ENCODE measurements at places on chromosomes 5 and 9.

GRCh38 chr9:13033959-13034693 is 245.4 kb downstream of the MPDZ start:
- DNase-seq = peak; percentile 65

GRCh38 chr5:56715986-56716385 is 99.4 kb upstream of the MAP3K1 start:
- no peak for DNase-seq

- no peak for DNase-seq
Observed at GRCh38 chr5:10666531-10667299, 94.3 kb downstream of the DAP start.

DNA sequence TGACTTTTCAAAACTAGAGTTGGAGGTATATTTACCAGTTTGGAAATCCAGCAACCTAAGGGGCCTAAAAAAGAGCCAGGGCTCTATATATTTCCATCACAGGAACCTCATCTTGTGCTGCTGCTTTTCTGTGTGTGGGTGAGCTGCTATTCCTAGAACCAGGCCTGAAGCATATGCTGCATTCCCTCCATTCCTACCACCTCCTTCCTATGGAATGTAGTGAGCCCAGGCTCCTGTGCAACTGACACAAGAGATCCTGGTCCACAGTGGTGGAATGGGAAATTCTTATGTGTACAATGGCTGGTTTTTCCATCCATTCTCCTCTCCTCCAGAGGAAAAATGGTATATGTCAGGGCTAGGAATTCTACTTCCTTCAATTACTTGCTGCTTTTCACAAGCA is 39.1 kb downstream of the SPEF2 start:
- DNase-seq = no peak

GRCh38 chr5:132526974-132527564 is 16.3 kb downstream of the IL5 start:
- peak; percentile 6 for DNase-seq

DNA sequence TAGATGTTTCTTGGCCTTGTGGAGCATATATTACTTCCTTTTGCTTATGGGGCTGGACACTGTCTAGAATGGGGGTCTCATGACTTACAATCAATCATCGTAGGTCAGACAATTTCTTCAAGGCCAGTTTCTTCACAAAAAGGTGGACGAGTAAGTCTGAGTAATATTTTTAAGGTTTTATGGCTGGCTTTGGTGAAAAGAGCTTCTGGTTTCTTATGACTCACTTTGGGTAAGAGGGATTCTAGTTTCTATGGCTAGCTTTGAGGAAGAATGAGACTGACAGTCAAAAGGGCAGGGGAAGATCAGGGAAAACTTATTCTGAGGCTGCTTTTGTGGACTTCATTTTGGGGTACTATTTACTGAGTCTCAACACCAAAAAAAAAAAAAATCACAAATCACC is 2067.2 kb upstream of the C9orf72 start:
- no peak for DNase-seq

DNA sequence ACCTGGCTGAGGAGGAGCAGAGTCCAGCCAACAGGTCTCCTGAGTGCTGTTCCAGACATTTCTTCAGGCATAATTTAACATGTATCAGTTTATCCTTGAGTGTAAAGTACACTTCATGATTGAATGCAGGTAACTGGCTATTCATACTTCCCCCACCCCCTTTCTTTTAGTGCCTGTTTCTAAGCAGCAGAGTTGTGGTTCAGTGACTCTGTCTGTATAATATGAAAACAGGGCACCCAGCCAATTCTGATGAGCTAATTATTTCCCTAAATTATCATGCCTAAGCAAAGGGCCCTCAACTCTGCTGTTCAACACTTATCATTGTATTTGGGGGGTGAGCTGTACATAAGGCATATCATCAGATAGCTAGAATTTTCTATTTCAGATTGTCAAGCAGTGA is 51.9 kb upstream of the ZSWIM6 start:
- DNase-seq = peak; percentile 86

GRCh38 chr5:158050421-158050820 is 191.5 kb upstream of the CLINT1 start:
- no peak for DNase-seq

GRCh38 chr5:116487045-116487444 is 87.6 kb downstream of the SEMA6A start:
- DNase-seq = no peak

GRCh38 chr5:170211575-170212334 is 21.0 kb upstream of the C5orf58 start:
- no peak for DNase-seq

- DNase-seq = peak; percentile 28
Observed at GRCh38 chr9:116278326-116278725, 124.7 kb downstream of the PAPPA start.

DNA sequence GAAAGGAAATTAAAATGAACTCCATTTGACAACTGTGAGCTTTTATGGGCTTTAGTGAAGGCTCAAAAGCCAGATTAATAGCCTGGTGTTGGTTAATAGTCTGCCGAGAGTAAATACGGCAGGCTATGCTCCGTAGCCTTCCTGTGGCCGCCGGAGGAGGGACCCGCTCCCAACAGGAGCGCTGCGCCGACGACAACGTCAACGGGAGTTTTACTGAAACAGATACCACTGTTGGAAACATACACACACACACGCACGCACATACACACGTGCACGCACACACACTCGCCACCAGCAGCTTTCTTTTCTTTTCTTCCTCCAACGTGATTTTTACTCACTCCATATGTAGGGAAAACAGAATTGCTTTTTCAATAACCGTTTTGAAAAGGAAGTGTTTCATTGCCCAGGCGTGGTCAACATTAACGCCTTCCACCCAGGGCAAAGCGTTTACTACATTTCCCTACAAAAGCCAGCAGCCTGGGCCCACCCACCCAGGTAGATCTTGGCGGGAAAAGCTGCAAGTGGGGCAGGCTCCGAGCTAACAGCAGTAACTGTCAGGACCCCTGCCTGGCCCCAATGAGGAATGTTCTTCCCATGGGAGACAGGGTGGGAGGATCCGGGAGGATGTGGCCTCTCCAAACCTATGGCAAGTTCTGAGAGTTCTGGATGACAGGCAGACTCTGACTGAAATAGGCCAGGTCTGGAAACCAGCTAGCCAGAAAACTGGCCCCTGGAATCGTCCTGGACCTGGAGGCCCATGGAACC is 72.3 kb downstream of the PAX5 start:
- no peak for DNase-seq

DNA sequence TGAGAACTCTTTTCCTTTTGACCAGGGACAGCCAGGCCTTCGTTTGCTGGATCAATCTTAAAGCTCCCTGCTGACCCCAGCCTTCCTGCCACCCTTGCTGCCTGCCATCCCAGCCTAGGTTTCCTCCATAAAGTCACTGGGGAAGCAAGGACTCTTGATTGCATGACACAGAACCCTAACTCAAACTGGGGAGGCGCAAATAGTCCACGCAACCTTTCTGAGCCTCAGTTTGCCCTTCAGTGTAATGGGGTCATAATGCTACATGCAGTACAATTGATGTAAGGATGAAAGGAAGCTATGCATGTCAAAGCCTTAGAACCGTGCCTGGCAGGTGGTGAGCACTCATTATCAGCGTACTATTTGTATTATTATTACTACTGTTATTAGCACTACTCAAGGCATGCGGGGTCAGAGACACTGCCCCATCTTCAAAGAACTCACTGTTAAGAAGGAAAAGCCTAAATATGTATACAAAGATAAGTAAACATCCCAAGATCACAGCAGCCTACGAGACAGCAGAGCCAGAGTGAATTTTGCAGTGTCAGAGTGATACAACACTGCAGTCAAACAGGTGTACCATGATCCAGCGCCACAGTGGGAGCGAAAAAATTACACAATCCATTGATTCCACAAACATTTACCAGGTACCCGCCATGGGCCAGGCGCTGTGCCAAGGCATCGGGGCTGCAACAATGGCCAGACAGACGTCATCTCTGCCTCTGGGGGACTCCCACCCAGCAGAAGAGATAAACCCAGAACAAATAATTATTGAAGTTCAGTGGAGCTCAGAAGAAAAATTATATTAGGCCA is 16.9 kb upstream of the CPLX2 start:
- no peak for DNase-seq

- DNase-seq = no peak
Observed at GRCh38 chr5:140136624-140137023, 10.9 kb downstream of the IGIP start.

- DNase-seq = peak; percentile 6
Observed at GRCh38 chr9:91809581-91810285, 140.3 kb downstream of the ROR2 start.

GRCh38 chr9:22068369-22068768 is 59.3 kb upstream of the CDKN2B start:
- DNase-seq = no peak

- no peak for DNase-seq
Observed at GRCh38 chr5:65938256-65938655, 11.9 kb downstream of the ERBIN start.
